ENCODE measurements at places on chromosomes 4 and X. TPM values are rescaled to one million over a fixed set of nuclear protein-coding genes. Genes with fewer than 3 reads are reported as not detected.

The UNC5C gene
- total RNA-seq, result not detected

- DNase-seq, result peak; percentile 8
Measured at GRCh38 chr4:129545599-129546278, 449.8 kb downstream of the C4orf33 start.

The ARSJ gene
- total RNA-seq, result 4.4 TPM

GRCh38 chr4:139826426-139826825 is 160.8 kb downstream of the MGST2 start:
- DNase-seq, result no peak

DNA sequence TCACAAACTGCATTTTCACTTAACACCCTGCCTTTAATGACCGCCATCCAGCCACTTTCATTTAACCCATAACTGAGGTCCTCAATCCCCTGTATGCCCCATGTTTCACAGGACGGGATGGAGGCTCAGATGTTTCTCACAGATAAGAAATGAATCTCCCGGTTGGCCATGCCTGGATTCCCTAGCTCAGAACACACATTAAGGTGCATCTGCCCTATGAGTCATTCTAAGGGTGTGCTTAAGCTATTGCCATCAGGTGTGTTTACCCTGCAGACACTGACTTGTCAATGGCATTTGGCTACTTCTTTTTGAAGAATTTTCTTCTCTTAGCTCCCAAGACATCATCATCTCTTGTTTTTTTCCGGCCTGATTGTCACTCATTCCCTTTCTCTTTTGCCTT is 222.6 kb upstream of the SMIM31 start:
- no peak for DNase-seq

The FAM9C gene
- 0.16 TPM for total RNA-seq

- DNase-seq, result no peak
Measured at GRCh38 chr4:148216866-148217814, 225.1 kb downstream of the NR3C2 start.

The FRMPD4 gene
- total RNA-seq, result not detected

DNA sequence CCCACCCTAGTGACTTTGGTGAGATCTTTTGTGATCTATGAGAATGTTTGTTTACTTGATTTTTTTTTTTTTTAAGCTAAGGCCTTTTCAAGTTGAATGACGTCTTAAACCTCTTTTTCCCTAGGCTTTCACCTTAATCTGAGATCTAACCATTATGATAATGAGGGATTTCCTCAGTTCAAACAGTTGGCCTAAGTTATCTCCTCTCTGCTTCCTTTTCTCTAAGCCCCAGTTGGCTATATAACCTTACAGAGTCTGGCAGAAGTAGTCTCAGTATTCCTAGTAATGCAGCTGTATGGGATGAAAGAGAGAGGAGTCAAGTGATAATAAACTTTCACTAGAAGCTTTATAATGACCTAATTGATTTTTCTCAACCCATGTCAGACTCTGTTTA is 99.0 kb downstream of the STIM2 start:
- DNase-seq, result peak; percentile 19

DNA sequence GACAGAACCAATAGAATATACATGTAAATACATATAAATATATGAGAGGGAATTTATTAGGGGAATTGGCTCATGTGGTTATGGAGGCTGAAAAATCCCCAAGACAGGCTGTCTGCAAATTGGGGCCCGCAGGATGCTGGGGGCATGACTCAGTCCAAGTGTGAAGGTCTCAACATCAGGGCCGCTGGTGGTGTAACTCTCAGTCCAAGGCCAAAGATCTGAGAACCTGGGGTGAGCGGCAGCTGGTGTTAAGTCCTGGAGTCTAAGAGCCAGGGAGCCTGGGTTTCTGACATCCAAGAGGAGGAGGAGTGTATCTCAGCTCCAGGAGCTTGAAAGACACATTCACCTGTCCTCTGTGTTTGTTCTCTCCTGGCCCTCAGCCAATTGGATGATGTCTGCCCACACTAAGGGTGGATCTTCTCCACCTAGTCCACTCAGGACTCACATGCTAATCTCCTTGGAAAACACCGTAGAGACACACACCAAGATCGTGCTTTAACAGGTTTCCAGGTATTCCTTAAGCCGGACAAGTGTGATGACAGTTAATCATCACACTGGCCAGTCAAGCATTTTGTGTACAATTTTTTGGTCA is 28.9 kb downstream of the TIGD2 start:
- no peak for DNase-seq

DNA sequence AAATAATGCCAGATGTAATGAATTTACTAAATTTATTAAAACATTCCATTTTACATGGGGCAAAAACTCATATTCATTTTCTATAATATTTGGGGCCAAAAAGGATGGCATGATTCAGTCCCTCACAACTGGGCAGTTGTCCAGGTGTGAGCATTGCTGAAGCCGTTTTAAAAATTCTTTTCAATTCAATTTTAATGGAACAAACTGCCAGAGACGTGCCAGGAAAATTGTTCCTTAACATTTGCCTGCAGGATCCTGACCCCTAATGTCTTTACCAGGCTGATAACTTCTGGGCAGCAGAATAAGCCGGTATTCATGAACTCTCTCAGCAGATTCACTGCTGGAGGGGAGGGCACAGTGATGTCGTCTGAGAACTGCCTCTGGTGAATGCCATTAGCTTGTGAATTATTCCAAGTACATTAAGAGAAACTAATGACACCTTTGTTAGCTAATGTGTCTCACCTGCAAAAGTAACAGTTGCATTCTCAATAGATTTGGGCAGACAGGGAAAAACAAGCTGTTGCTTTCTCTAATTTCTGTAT is 1445.1 kb upstream of the TENM3 start:
- DNase-seq, result no peak

All from SJCRH30 (cell line).